ENCODE measurements at places on chromosomes 5 and 9. TPM values are rescaled to one million over a fixed set of nuclear protein-coding genes. Genes with fewer than 3 reads are reported as not detected.

Gene CACNA1B
- 0.16 TPM for total RNA-seq

Gene MSANTD3
- total RNA-seq, result 76.1 TPM

Gene TMEFF1
- total RNA-seq, result 0.49 TPM

Gene TMC1
- 0.36 TPM for total RNA-seq

Gene CEP72
- total RNA-seq, result 1.6 TPM

Gene PTCH1
- total RNA-seq, result 2.1 TPM

Gene FRMD3
- total RNA-seq, result 2.0 TPM

Gene ARID3C
- 0.74 TPM for total RNA-seq

Gene PCDHA3
- 0.49 TPM for total RNA-seq

Gene TPPP
- not detected for total RNA-seq

Gene GFPT2
- 54.4 TPM for total RNA-seq

Gene PCA3
- not detected for total RNA-seq

Gene PPIC
- 57.2 TPM for total RNA-seq

Gene CACFD1
- total RNA-seq, result 18.0 TPM

Gene PCDHGA7
- 8.4 TPM for total RNA-seq

Gene PRUNE2
- 122 TPM for total RNA-seq

Gene PCDHGA10
- 22.2 TPM for total RNA-seq

Gene NTRK2
- total RNA-seq, result 3.3 TPM

Gene DPYSL3
- 89.6 TPM for total RNA-seq

- DNase-seq, result no peak
Measured at GRCh38 chr5:5353681-5354080, 68.8 kb upstream of the ICE1 start.

DNA sequence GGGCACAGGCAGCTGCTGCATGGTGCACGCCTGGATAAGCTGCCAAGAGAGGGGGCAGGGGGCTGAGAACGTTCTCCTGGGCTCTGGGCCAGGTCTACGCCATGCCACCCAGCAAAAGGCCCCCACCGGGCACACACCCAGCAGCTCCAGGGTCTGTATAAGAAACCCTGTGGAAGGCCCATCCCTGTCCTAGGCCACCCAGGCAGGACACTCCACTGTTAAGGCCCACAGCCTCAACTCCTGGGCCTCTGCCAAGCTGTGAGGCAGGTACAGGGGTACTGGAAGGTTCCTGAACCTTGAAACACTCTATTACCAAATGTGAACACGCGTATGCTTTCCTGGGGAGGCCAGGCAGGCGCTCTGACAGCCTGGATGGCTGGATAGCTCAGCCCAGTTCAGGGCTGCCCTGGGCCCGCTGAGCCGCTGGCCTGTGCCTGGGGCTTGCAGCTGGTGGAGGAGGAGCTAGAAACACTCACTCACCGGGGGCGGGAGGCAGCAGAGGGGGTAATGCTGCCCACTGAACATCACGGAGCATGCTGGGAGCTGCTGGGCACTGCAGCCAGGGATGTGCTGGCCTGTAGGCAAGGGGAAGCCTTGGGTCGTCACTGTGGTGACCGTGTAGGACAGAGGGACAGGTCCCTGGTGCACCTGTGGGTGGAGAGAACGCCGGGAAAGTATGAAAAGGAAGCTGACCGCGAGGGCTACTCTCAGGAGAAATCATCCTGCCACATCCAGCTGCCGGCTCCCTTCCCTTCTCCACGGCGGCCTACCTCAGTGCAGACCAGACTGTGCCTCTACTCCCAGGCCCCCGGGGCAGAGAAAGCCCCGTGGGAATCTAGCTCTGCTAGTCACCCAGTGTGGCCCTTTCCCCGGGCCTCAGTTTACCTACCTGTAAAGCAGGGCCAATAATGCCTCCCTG, 6.0 kb downstream of the RNF44 start:
- DNase-seq, result no peak

DNA sequence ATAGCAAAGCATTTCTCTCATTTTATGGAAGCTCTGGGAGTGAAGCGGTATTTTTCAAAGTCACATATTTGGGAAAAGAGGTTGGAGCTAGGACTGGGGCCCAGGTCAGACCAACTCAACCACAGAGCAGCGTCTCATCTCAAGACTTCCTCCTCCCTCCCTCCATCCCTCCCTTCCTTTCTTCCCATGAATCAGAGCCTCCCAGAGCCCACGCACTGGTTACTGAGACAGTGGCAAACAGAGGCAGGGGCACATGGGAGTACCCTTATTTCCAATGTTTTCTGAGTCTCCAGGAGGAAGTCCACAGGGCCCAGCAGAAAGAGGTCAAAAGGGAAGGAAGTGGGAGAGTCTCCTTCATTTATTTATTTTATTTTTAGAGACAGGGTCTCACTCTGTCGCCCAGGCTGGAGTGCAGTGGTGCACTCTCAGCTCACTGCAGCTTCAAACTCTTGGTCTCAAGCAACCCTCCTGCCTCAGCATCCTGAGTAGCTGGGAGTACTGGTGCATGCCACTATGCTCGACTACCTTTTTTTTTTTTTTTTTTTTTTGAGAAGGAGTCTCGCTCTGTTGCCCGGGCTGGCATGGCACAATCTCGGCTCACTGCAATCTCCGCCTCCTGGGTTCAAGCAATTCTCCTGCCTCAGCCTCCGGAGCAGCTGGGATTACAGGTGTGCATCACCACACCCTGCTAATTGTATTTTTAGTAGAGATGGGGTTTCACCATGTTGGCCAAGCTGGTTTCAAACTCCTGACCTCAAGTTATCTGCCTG, 52.5 kb upstream of the CDKN2AIPNL start:
- DNase-seq, result no peak

GRCh38 chr5:126812199-126812570, 35.2 kb downstream of the LMNB1 start:
- no peak for DNase-seq

GRCh38 chr9:93568169-93568568, 8.2 kb upstream of the PHF2 start:
- DNase-seq, result no peak

GRCh38 chr9:14652729-14653377, 40.4 kb downstream of the ZDHHC21 start:
- peak; percentile 24 for DNase-seq

- DNase-seq, result peak; percentile 93
Measured at GRCh38 chr9:77435688-77436087, 212.4 kb downstream of the GNA14 start.

- no peak for DNase-seq
Measured at GRCh38 chr5:1244976-1245375, 19.8 kb downstream of the SLC6A18 start.

GRCh38 chr9:134059188-134059641, 8.6 kb downstream of the BRD3 start:
- DNase-seq, result no peak

- no peak for DNase-seq
Measured at GRCh38 chr5:11143456-11144267, 382.6 kb upstream of the DAP start.

DNA sequence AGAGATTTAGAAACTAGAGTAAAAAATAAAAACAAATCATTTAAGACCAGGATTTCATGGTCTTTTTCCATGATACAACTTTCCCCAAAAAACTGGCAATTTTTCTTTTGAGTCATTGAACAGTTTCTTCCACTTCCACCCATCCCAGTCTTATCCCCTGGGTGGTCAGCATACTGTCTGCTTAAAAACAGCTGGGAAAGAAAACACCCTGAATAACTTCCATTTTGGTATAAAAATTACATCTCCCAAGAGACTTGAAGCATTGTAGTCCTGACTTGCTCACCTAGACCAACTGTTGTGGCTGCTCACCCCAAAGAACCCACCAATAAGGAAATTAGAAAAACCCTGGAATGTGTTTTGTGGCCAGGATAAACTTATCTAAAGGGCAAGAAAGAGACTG, 731.3 kb downstream of the NR2F1-AS1 start:
- peak; percentile 7 for DNase-seq

DNA sequence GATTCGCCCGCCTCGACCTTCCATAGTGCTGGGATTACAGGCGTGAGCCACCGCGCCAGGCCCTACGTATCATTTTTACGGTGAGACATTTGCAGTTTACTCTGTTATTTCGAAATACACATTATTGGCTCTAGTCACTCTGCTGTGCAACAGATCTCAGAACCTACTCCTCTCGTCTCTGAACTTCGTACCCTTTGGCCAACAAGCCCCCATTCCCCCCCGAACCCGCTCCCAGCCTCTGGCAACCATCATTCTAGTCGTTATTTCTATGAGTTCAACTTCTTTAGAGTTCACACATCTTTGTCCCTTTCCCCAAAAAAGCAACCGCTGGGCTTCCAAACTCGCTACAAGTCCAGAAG, 735 bp downstream of the PTGR1 start:
- DNase-seq, result peak; percentile 60

GRCh38 chr9:83166372-83166771, 103.4 kb upstream of the RASEF start:
- DNase-seq, result no peak

- no peak for DNase-seq
Measured at GRCh38 chr9:136665111-136665703, 2.5 kb downstream of the EGFL7 start.

DNA sequence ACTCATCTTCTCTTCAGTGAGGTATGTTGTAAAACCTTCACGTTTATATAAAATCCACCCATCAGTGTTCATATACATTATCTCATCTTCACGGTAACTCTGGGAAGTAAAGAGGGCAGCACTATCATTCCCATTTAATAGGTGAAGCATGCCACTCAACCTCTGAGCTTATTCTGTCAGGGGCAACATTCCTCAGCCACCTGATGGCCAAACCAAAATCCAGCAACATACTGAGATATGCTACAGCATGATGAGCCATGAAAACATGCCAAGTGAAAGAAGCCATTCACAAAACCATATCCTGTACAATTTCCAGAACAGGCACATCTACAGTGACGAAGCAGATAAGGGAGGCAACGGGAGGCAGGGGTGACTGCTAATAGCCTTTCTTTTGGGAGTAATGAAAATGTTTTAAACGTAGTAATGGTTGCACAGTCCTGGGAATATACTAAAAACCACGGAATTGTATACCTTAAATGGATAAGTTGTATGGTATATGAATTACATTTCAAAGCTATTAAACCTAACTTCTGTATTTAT, 167.4 kb downstream of the TSSK1B start:
- no peak for DNase-seq

DNA sequence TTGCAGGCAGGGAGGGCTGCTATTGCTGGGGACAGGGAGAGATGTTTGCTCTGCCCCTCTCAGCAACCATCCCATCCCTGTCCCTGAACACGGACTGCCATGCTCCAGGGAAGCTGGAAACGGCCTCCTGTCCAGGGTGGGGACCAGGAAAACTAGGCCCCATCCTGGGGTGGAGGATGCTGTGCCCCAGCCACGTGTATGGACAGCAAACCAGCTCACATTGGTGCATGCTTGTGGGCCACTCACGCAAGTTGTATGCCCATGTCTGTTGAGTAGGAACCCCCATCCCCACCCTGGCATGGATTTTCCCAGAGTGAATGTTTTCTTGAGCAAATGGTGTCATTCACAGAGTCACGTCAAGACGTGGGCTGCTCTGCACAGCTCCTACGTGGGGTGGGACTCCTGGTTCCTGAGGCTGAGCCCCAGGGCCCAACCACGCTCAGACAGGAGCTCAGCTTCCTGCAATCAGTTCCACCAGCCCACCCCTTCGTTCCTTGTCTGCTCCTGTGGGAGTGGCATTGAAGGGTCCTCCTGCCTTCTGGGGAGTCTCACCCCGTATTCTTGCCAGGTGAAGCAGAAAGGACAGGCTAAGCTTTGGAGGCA, 4.6 kb downstream of the UNC5A start:
- no peak for DNase-seq

- DNase-seq, result peak; percentile 38
Measured at GRCh38 chr5:92519811-92520632, 1061.0 kb downstream of the NR2F1-AS1 start.

- DNase-seq, result no peak
Measured at GRCh38 chr5:171427318-171428167, 8.1 kb downstream of the FGF18 start.

- DNase-seq, result peak; percentile 67
Measured at GRCh38 chr5:38467353-38468040, 88.9 kb downstream of the LIFR start.

DNA sequence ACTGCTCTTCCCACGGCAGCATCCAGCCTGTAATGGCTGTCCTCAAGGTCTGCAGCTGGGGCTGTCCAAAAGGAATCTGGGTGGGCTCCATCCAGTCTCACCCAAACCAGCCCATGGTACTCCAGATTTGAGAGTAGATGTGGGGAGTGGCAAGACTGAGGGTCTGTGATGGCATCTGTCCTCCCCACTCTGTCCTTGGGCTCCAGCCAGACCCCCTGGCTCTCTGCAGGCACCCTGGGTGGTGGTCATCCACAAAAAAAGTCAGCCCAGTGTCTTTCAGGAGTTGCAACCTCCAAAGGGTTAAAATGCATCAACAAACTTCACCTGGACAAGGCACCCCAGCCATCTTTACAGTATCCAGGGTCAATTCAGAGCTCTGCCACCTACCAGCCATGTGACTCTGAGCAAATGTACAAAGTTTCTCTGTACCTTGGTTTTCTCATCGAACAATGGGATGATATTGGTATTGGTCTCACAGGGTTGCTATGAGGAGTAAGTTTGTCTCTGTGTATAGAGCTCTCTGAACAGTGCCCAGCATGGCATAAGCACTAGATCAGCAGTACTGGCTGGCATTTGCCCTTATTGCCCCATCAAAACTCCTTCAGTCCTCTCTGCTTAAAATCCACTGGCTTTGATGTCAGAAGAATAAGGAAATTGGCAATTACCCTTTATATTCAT, 7.3 kb upstream of the S1PR3 start:
- no peak for DNase-seq

GRCh38 chr5:170552621-170553115, 48.8 kb downstream of the KCNIP1 start:
- peak; percentile 67 for DNase-seq

GRCh38 chr5:11383506-11384095, 520.6 kb downstream of the CTNND2 start:
- DNase-seq, result no peak

DNA sequence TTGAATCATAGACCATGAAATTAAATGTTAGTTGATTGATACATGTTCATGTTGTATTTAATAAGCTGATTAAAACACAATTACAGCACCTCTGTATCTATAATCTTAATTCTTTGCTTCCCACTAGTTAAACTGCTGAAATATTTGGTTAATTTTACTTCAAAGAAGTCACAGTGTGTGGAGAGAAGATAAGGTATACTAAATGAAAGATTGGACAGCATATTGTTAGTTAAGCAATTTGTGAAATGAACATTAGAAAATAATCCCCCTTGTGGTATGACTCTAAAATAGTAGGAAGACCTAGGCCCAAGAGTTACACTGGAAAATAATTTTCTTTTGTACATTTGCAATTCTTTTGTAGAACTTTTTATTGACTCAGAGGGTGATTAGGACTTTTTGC, 30.3 kb downstream of the MAN2A1 start:
- DNase-seq, result no peak

- no peak for DNase-seq
Measured at GRCh38 chr5:34475249-34475966, 180.7 kb upstream of the RAI14 start.

GRCh38 chr5:90111364-90112032, 298.1 kb downstream of the CETN3 start:
- peak; percentile 86 for DNase-seq

- no peak for DNase-seq
Measured at GRCh38 chr5:145470396-145470979, 364.7 kb downstream of the PRELID2 start.

Data from fibroblast of the aortic adventitia (primary cell).